Activated naive CD4-positive, alpha-beta T cell treated with anti-CD3 and anti-CD28 coated beads for 36 hours (primary cell): ENCODE measurements at places on chromosomes 6 and 20.

DNA sequence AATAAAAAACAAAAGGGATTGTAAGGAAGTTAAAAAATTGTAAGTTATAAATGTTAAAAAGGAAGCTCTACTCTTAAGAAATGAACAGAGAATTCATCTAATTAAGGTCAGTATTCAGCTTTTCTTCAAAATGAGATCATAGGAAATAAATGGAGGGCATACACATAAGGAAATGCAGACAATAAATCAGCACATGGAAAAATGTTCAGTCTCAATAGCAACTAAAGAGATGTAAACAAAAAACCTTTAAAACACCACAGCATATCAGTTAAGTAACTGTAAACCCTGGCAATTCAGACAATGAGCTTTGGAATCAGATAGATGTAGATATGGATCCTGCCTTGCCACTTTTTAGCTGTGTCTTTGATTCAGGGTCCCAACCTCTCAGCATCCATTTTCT, 24.0 kb upstream of the CLIC5 start:
- no peaks in the 10 kb centered on the region for H3K27me3 ChIP-seq
- no peaks in the 10 kb centered on the region for H3K36me3 ChIP-seq
- no peak for DNase-seq
- peaks cover 2% of the 10 kb centered on the region for H3K4me1 ChIP-seq
- no peak overlapping the region for H3K4me3 ChIP-seq
- H3K27ac ChIP-seq, result no peak overlapping the region

GRCh38 chr6:154138793-154139192, 99.8 kb downstream of the OPRM1 start:
- H3K27ac ChIP-seq, result no peak overlapping the region
- no peak overlapping the region for H3K4me3 ChIP-seq
- peaks cover 5% of the 10 kb centered on the region for H3K4me1 ChIP-seq
- peaks cover 2% of the 10 kb centered on the region for H3K27me3 ChIP-seq
- H3K36me3 ChIP-seq, result no peaks in the 10 kb centered on the region
- no peak for DNase-seq

GRCh38 chr6:35730745-35731413, 6.0 kb upstream of the ARMC12 start:
- peaks cover 83% of the 10 kb centered on the region for H3K4me1 ChIP-seq
- peak overlapping the region; percentile 78 for H3K4me3 ChIP-seq
- no peaks in the 10 kb centered on the region for H3K27me3 ChIP-seq
- H3K27ac ChIP-seq, result peak overlapping the region; percentile 87
- no peak for DNase-seq

GRCh38 chr6:93825950-93826349, 406.6 kb upstream of the EPHA7 start:
- no peak overlapping the region for H3K4me3 ChIP-seq
- no peaks in the 10 kb centered on the region for H3K36me3 ChIP-seq

- no peaks in the 10 kb centered on the region for H3K27me3 ChIP-seq
- no peak overlapping the region for H3K4me3 ChIP-seq
- H3K36me3 ChIP-seq, result peaks cover 35% of the 10 kb centered on the region
Observed at GRCh38 chr6:26543953-26544352, 5.8 kb downstream of the HMGN4 start.

- H3K27me3 ChIP-seq, result peaks cover 18% of the 10 kb centered on the region
- no peaks in the 10 kb centered on the region for H3K36me3 ChIP-seq
- no peak for DNase-seq
- no peaks in the 10 kb centered on the region for H3K4me1 ChIP-seq
- no peak overlapping the region for H3K27ac ChIP-seq
Observed at GRCh38 chr6:17298257-17298656, 17.1 kb downstream of the RBM24 start.

DNA sequence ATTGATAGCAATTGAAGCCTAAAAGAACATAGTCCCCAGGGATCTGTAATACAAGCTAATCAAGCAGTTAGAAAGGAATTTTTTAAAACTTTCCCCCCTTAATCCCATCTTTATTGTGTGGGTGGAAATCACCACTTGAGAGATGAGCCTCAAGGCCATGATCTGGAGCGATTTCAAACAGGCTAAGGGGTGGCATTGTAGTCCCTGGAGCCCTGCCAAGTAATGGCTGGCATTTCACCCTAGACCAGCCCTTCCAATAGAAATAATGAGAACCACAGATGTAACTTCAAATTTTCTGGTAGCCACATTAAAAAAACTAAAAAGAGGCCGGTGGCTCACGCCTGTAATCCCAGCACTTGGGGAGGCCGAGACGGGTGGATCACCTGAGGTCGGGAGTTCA, 46.9 kb downstream of the PRDM1 start:
- H3K36me3 ChIP-seq, result no peaks in the 10 kb centered on the region
- H3K4me1 ChIP-seq, result peaks cover 2% of the 10 kb centered on the region
- DNase-seq, result no peak
- H3K27me3 ChIP-seq, result no peaks in the 10 kb centered on the region
- no peak overlapping the region for H3K27ac ChIP-seq

GRCh38 chr6:74366634-74367033, 670.6 kb downstream of the CD109 start:
- no peak overlapping the region for H3K4me3 ChIP-seq
- no peaks in the 10 kb centered on the region for H3K27me3 ChIP-seq
- DNase-seq, result no peak
- H3K27ac ChIP-seq, result no peak overlapping the region
- H3K4me1 ChIP-seq, result no peaks in the 10 kb centered on the region
- H3K36me3 ChIP-seq, result no peaks in the 10 kb centered on the region

DNA sequence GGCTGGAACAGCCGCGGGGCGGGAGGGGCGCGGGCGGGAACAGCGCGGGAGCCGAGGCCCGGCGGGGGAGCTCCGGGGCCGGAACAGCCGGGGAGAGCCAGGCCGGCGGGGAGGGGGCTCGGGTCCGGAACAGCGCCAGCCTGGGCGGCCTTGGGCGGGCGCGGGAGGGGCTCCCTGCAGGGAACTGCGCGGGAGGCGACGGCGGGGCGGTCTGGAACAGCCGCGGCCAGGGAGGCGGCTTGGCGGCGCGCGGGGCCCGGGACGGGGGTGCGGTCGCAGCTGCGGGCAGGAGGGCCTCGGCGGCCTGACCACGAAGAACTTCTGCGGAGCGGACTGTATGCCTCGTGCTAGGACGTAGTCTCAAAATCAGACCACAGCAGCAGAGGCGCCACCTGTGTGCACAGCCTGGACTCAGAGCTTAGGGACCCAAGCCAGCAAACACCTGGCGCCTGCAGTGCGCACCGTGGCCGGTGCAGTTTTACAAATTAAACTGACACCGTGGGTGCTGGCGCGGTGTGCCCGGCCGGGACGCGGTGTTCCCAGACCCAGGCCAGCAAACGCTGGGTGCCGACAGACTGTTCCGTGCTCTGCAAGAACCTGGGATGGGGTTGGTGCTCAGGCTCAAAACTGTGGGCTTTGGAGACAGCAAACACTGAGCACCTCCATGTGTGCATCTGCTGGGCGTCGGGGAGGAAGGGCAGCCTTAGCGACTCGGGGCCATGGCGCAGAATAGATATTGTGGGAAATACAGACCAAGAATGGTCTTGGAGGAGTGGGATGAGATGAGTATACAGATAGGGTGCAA, 572 bp downstream of the ZNF341 start:
- H3K27ac ChIP-seq, result peak overlapping the region; percentile 18
- peak overlapping the region; percentile 76 for H3K4me3 ChIP-seq
- no peaks in the 10 kb centered on the region for H3K27me3 ChIP-seq
- peaks cover 18% of the 10 kb centered on the region for H3K4me1 ChIP-seq

DNA sequence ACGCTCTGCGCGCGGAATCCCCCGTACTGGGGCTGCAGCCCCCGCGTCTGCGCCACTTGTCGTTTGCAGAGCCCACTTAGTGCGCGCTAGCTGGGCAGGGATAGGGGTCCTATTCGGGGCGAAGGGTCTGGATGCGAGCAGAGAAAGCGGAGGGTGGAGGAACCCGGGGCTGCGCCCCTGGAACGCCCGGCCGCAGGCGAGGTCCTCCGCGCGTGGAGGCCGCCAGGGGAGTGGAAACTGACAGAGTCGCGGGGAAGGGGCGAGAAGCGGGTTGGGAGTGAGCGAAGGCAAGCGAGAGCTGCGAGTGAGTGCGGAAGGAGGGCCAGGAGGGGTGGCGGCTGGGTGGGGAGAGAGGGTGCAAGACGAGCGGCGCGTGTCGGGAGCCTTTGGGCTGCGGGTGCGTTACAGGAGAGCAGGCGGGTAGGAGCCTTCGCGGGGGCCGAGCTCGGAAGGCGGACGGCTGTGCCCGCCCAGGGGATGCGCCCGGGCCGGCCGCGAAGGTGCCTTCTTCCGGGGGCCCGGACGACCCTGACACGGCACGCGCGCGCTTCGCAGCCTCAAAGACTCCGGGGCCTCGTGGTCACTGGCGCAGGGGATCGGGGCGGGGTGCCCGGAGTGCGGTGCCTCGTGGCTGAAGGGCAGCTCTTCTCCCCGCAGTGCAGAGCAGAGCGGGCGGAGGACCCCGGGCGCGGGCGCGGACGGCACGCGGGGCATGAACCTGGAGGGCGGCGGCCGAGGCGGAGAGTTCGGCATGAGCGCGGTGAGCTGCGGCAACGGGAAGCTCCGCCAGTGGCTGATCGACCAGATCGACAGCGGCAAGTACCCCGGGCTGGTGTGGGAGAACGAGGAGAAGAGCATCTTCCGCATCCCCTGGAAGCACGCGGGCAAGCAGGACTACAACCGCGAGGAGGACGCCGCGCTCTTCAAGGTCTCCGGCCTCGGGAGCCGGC, 1.2 kb downstream of the IRF4 start:
- H3K4me1 ChIP-seq, result peaks cover 53% of the 10 kb centered on the region
- H3K27ac ChIP-seq, result peak overlapping the region; percentile 95
- peak; percentile 49 for DNase-seq
- peaks cover 54% of the 10 kb centered on the region for H3K36me3 ChIP-seq

GRCh38 chr6:140660295-140660694, 1285.8 kb upstream of the CITED2 start:
- no peak overlapping the region for H3K4me3 ChIP-seq
- no peaks in the 10 kb centered on the region for H3K36me3 ChIP-seq
- no peak for DNase-seq
- H3K27me3 ChIP-seq, result peaks cover 2% of the 10 kb centered on the region
- no peaks in the 10 kb centered on the region for H3K4me1 ChIP-seq
- H3K27ac ChIP-seq, result no peak overlapping the region

DNA sequence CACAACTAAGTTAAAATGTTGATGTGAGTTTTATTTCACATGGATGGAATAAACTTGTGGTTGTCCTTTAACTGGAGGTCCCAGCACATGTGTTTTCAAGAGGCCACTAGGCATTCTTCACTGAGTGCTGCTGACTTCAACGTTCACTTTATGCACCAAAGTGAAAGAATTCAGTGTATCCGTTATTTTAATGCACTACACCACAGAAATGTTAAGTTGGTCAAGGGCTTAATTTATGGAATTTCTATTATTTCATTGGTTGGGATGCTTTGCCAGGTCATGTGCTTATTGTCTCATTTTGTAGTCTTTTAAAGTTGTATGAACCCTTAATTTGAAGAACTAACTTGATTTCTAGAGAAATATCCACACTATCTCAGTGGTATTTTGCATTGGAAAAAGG, 106.4 kb downstream of the PPP1R14C start:
- no peak for DNase-seq
- H3K36me3 ChIP-seq, result no peaks in the 10 kb centered on the region
- no peak overlapping the region for H3K4me3 ChIP-seq
- H3K27ac ChIP-seq, result no peak overlapping the region
- H3K4me1 ChIP-seq, result peaks cover 3% of the 10 kb centered on the region
- H3K27me3 ChIP-seq, result peaks cover 23% of the 10 kb centered on the region

DNA sequence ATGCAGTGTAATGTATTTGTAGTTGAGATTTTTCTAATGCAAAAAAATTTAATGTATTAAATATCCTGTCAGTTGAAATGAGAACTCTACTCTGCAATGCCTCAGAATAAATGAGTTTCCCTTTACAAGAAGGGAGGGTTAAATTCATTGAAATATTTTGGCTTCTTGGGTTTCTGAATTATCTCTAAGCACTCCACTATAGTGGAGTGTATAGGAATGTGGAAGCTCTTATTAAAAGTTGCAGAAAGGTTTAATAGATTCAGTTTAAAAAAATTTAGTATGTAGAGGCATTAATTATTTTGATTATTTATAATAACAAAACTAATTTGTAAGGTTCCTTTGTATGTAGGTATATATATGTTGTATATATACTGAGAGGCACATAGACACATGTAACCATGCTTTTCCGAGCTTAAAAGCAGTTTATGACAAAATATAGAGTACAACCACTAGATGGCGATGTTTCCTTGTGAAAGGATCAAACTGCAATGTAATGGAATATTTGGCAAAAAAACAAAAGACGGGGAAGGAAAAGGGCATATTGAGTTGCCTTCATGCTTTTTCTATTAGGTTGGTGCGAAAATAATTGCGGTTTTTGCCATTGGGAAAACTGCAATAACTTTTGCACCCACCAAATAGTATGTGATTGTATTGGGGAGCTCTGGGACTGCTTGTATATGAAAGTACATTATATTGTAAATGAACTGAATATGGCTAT, 144.2 kb downstream of the MYO6 start:
- no peak overlapping the region for H3K4me3 ChIP-seq
- no peak for DNase-seq
- H3K27ac ChIP-seq, result no peak overlapping the region
- H3K4me1 ChIP-seq, result no peaks in the 10 kb centered on the region

GRCh38 chr20:62138204-62138543, 5.0 kb downstream of the PSMA7 start:
- H3K36me3 ChIP-seq, result peaks cover 47% of the 10 kb centered on the region
- peak overlapping the region; percentile 71 for H3K27ac ChIP-seq
- no peak for DNase-seq
- H3K4me1 ChIP-seq, result peaks cover 42% of the 10 kb centered on the region
- H3K27me3 ChIP-seq, result no peaks in the 10 kb centered on the region

DNA sequence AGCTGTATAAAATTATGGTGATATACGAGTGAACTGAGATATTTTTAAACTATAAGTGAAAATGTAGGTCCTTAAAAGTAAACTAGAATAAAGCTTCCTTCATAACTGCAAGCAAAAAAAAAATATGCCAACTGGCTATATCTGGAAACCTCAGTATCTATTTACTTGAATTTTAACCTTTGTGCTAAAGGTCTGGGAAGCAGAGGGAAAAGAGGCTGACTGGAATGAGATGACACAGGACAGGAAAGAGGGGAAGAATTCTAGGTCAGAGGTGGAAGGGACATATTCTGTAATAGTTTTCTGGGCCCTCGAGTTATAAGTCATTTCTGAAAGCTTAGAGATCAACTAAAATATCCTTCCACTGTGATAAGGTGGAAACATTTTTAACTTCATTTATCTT, 46.8 kb downstream of the AIG1 start:
- H3K4me1 ChIP-seq, result peaks cover 8% of the 10 kb centered on the region
- no peak for DNase-seq
- no peak overlapping the region for H3K27ac ChIP-seq
- H3K4me3 ChIP-seq, result no peak overlapping the region

GRCh38 chr20:39904476-39905112, 784.4 kb downstream of the MAFB start:
- no peak overlapping the region for H3K27ac ChIP-seq
- H3K36me3 ChIP-seq, result no peaks in the 10 kb centered on the region
- no peak overlapping the region for H3K4me3 ChIP-seq
- DNase-seq, result no peak
